SK-MEL-5 (cell line): ENCODE measurements at places on chromosomes 7 and 10. TPM values are rescaled to one million over a fixed set of nuclear protein-coding genes. Genes with fewer than 3 reads are reported as not detected.

DNA sequence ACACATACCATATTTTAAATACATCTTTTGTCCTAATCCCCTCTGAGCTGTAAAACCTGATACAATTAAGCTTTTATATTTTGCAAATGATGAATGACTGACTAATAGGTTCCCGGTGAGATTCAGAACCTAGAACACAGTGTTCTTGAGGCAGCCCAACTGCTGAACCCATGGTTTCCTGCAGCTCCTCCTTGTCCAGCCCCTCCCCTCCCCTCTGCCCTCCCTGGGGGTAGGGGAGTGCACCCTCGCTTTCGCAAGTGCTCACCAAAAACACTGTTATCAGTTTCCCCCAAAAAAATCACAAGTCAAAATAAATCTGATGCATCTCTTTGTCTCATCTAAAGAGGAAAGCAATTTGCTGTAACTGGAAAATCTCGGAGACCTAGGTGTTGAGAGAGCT lies 602.8 kb downstream of the KCNMA1 start:
- peak; percentile 25 for DNase-seq

The PGAM2 gene
- not detected in 2 replicates for total RNA-seq

The KNDC1 gene
- 0.34 and 0.45 TPM in 2 replicates for total RNA-seq

The RARRES2 gene
- not detected in 2 replicates for total RNA-seq

The NXPH1 gene
- not detected in 2 replicates for total RNA-seq

- DNase-seq: no peak
Observed at GRCh38 chr10:2681891-2682290, 385.5 kb upstream of the PFKP start.
